ENCODE measurements at places on chromosomes 1 and 21.

DNA sequence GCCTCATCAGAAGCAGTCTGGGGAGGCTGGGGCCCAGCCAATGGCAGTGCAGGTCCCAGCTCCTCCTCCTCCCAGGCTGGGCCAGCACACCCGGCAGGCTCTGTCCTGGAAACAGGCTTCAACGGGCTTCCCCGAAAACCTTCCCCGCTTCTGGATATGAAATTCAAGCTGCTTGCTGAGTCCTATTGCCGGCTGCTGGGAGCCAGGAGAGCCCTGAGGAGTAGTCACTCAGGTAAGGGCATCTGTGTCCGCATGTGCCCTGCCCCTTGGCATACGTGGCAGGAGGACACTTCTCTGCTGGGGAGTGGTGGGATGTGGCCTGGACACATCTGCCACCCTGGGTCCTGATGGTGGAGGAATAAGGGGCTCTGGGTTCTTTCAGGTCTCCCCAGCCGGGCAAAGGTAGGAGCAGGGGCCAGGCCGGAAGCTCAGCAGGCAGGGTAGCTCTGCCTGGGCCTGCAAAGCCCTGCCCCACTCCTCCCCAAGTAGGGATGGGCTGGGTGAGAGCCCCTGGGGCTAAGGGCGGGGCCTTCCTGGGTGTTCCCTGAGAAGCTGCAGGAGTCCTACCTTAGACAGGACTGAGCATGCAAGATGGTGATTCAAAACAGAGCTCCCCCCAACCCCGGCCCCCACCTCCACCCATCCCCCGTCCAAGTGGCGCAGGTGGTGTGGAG, at the start of gene GJB5:
GJB5 (plus strand) TSS at position 84 of the 674 bp plus-strand sequence. CDS start 2,284 bp downstream, outside the sequence.
- no peak for DNase-seq

DNA sequence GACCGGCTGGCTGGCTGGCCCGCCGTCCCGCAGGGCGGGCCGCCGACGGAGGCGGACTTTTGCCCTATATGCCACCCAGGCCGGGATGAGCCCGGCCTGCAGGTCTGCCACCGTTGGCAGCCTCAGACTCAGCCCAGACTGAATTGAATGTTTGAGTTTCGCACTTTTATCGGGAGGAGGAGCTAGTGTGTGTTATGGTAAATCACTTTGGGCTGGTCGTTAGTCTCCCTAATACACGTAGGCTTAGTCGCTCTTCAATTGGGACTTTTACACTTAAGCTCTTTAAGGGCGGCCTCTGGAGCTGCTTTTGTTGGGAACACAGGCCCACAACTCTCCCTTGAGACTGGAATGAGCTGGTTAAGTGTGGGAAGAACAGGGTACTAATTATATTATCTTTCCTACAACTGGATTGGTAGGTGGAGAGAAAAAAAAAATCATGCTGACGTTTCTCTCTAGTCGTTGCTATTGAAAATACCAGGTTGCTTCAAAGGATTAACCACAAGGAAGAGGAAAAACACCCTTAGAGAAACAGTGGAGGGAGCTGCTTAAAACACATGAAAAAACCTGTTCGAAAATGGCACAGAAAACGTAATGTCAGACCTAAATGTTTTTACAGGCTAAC, 1.4 kb upstream of the IRF2BP2 start:
- peak; percentile 88 for DNase-seq

DNA sequence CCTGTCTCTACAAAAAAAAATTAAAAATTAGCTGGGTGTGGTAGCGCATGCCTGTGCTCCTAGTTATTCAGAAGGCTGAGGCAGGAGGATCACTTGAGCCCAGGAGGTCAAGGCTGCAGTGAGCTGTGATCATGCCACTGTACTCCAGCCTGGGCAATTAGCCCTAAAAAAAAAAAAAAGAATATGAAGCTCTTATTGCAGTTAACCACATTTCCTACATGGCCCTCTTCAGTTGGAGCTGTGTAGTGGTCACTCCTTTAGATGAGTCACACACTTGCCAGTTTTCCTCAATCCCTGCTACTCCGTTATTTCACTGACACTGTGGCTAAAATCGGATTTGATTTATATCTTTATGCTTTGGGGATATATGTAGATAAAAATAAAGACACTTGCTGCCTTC, 11.8 kb downstream of the NFYC start:
- peak; percentile 94 for DNase-seq

GRCh38 chr1:184197831-184198230, 146.3 kb downstream of the TSEN15 start:
- no peak for DNase-seq

GRCh38 chr21:42553435-42553834, 39.8 kb downstream of the SLC37A1 start:
- DNase-seq, result no peak

- peak; percentile 90 for DNase-seq
These were observed 35.1 kb upstream of the ERRFI1 start for GRCh38 chr1:8061210-8061609.

GRCh38 chr1:197909384-197909783, 7.0 kb downstream of the C1orf53 start:
- no peak for DNase-seq

DNA sequence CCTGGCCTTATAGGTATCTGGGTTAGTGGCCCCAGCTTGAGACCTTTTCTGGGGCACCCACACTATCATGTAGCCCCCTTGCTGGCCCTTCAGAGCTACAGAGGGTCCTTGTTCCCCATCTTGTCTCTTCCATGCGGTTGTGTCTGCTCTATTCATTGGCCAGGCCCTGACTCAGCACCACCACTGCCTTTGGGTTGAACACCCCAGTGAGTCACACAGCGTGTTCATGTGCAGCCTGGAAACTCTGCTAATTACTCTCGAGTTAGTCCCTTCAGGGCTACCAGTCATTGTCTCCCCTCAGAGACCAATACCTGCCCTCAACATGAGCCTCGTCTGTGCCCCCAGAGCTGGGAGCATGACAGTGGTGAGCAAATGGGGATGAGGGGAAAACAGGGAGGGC, 28.2 kb upstream of the IKBKE start:
- DNase-seq, result peak; percentile 75

DNA sequence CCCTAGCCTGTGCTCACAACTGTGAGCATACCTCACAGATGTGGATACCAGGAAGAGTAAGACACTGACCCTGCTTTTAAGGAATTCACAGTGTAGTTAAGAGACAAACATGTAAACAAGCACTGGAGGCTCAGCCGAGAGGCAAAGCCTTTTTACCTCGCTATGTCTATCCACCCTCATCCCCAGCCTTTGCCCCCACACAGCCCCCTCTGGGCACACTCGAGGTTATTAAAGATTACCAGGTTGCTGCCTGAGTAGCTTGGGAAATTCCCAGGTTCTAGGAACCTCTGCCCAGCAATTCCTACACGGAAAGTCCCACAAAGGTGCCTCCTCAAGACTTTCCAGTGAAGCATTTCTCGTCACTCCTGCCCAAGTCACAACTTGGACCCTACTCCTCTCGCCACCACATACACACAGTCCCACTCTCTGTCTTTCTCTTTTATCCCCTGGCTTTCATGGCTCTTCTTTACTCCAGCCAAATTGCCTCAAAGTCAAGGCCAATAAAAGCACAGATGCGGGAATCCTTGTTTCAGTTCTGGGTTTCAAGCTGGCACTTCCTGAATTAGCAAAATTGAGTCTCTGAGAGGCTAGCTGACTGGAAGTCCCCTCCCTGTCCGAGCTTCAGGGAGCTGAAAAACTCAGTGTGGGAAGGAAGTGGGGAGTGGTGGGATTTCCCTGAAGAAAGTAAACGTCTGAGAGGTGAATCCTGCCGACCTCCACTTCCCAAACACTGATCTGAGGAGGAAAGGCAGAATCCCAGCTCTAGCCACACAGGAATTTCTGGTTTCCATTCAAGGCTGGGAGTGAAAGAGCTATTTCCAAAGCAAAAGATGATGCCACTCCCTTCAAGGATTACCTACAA, 7.6 kb downstream of the DENND2D start:
- peak; percentile 10 for DNase-seq

DNA sequence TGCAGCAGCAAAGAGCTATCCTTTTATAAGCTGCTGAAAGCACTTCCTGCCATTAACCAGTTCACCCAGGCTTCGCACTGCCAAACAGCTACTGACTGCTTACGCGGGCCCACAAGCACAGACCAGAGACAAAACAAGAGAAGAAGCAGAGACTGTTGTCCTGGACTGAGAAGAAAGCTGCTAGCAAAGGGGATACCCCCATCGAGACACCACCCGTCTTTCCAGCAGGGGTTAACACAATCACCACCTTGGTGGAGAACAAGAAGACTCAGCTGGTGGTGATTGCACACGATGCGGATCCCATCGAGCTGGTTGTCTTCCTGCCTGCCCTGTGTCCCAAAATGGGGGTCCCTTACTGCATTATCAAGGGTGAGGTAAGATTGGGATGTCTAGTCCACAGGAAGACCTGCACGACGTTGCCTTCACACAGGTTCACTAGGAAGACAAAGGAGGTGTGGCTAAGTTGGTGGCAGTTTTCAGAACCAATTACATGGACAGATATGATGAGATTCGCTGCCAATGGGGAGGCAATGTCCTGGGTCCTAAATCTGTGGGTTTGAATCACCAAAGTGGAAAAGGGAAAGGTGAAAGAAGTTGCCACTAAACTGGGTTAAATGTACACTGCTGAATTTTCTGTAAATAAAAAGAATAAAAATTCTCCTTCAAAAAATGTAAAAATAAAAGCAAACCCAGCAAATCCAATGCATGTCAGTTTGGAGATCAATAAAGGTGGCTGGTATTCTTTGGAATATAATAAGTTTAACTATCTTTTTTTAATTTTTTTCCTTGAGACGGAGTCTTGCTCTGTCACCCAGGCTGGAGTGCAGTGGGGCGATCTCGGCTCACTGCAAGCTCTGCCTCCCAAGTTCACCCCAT, 1.2 kb downstream of the FMO5 start:
- DNase-seq, result no peak

DNA sequence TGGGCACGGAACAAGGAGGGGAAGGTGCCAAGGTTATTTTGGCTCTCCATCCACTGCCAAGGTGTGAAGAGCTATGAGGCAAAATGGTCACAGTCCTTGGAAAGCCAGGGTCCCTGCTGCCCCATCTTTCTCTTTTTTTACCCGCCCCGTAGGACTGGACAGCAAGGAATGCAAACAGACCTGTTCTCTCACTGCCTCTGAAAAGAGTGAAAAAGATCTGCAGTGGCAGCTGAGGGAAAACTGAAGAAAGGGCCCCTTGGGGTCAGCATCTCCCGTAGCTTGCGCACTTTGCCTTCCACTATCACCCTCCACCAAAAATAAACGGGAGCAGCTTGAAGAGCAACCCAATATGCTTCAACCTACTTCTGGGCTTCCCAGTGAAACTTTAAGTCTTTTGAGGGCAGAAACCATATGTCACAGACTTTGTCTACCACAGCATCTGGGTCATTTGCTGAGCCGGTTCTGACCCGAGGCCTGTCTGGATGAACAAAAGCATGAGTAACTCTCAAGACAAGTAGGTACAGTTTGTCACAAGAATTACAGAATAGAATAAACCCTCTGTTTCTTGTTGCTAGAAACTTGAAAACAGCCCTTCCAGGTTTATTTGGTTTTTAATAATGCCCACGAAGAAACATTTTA, 9.4 kb upstream of the KIF14 start:
- DNase-seq, result no peak

DNA sequence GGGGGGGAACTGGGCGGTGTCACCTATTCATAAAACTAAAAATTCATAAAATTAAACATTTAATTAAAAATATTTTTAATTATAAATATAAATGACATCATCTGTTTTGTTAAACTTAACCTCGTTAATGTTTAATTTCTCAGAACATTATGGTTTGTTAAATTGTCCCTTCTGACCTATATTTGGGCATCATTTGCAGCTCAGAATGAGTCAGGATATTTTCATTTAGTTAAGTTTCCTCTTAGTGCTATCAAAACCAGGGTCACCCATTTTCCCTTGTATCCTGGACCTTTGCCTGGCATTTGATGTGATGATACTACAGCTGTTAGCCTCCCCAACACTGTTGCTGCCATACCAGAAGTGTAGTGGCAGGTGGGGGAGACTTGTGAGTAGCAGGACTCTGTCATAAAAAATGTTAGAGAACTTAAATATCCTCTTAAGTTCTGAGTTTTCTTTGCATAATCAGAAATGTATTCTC, 30.3 kb downstream of the TSNAX start:
- no peak for DNase-seq

DNA sequence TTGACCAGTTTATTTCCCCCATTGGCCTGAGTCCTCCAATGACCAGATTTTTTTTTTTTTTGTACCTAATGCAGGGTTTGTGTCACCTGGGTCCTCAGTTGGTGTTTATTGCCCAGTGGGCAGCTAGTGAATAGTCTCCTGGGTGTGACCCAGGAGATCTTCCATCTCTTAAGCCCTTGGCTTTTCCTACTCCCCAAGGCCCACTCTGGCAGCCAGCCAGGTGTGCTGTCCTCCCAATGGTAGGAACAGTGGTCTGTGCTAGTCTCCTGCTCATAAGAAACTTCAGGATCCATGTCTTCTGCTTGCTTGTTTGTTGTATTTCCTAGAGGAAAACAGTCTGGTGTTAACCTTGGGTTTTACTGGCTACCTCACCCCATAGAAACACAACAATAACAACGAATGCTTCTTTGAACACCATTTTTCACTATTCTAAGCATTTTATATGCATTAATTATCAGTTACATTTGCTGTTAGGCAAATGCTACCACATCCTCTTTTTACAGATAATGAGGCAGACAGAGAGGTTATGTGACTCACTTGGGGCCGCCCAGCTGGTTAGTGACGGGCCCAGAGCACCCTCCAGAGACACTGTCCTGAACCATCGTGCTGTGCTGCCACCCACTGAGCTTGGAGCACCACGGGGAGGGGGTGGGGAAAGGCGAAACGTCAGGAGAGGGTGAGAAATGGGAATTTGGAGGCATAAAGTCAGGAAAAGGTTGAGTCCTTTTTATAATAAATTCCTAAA, 107.5 kb downstream of the HIVEP3 start:
- DNase-seq, result peak; percentile 79

GRCh38 chr1:152502496-152503180, 8.0 kb upstream of the LCE5A start:
- peak; percentile 63 for DNase-seq

GRCh38 chr1:222652676-222653075, 34.8 kb downstream of the MIA3 start:
- DNase-seq, result no peak

GRCh38 chr1:36247538-36247937, 23.3 kb downstream of the THRAP3 start:
- DNase-seq, result no peak

- DNase-seq, result peak; percentile 33
These were observed 126.0 kb upstream of the HMCN1 start for GRCh38 chr1:185608177-185608576.

DNA sequence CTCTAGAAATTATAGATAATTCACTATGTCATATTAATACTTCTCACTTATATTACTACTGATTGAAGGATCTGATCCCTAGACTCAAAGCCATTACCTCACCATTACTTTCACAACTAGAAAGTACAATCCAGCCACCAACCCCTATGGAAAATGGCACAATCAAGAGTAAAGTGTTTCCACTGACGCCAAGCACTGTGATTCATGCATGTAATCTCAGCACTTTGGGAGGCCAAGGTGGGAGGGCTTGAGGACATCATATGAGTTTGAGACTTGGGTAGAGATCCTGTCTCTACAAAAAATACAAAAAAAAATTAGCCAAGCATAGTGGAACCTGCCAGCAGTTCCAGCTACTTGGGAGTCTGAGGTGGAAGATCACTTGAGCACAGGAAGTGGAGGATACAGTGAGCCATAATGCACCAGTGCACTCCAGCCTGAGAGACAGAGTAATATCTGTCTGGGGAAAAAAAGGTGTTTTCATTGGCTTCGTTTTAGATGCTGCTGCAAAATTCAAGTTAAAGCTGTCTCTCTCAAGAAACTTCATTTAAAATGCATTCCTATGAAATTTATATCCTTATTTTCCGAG, 126.5 kb downstream of the AKT3 start:
- no peak for DNase-seq

- no peak for DNase-seq
These were observed 108.0 kb downstream of the PGBD5 start for GRCh38 chr1:230317823-230318819.

GRCh38 chr1:118304722-118305359, 119.8 kb upstream of the SPAG17 start:
- no peak for DNase-seq
